Common myeloid progenitor, CD34-positive (primary cell): ENCODE measurements at places on chromosomes 7 and 10.

DNA sequence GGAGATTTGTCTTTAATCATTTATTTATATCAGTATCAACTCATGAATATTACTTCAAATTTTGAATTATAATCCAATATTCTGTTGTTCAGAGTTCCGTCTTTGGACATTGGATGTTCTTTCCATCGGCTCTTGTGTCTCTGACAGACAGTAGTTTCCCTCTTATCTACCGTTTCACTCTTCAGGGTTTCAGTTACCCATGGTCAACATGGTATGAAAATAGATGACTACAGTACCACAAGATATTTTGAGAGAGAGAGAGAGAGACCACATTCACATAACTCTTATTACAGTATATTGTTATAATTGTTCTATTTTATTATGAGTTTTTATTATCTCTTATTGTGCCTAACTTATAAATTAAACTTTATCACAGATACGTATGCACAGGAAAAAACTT, 6.8 kb downstream of the SHTN1 start:
- DNase-seq, result no peak

DNA sequence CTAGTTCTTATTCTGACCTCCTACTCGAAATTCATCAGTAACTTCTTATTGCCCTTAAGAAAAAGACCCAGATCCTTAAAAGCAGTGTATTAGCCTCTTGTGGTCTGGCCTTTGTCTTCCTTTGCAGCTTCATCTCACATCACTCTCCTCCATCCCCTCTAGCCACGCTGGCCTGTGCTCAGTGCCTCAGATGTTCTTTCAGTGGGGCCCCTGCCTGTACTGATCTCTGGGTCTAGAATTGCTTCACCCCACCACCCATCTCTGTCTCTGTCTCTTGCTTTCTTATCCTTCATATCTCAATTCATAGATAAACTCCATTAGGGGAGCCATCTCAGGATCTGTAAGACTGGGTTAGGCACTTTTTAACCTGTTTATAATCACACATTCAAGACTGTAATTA, 1178.5 kb upstream of the C7orf33 start:
- no peak for DNase-seq

DNA sequence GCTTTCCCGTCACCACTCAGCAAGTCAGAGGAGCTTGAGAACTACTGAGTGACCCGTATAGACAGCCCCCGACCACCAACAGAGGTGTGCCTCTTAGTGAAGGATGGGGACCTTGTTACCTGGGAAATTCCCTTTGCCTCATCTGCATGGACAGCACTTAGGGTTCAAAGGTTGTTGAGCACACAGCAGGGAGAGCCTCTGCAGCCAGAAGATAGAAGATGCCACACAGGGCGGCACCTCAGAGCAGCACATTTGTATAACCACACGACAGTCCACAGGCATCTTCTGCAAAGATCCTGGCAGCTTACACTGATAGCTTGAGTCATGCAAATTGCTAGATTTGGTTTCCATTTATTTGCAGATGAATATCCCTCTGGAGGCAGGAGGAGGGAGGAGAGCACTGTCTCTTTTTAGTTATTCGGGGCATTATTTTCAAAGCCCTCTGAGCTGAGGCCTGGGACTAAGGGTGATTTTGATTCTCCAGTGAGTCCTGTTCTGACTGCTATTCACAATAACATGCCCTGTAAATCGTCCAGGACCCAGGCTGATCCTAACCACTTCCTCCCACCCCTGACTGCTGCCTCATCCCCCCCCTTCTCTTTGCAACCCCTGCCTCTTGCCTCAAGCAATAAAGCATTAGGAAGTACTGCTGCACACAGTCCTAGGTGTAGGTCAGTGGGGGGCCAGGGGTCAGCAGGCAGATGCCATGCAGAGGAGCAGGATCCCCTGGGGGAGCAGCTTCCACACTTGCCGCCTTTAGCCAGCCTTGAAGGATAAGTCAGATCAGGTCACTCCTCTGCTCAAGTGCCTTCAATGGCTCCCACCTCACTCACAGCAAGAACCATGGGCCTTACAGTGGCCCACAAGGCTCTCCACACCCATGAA, 24.6 kb upstream of the INMT start:
- peak; percentile 80 for DNase-seq

DNA sequence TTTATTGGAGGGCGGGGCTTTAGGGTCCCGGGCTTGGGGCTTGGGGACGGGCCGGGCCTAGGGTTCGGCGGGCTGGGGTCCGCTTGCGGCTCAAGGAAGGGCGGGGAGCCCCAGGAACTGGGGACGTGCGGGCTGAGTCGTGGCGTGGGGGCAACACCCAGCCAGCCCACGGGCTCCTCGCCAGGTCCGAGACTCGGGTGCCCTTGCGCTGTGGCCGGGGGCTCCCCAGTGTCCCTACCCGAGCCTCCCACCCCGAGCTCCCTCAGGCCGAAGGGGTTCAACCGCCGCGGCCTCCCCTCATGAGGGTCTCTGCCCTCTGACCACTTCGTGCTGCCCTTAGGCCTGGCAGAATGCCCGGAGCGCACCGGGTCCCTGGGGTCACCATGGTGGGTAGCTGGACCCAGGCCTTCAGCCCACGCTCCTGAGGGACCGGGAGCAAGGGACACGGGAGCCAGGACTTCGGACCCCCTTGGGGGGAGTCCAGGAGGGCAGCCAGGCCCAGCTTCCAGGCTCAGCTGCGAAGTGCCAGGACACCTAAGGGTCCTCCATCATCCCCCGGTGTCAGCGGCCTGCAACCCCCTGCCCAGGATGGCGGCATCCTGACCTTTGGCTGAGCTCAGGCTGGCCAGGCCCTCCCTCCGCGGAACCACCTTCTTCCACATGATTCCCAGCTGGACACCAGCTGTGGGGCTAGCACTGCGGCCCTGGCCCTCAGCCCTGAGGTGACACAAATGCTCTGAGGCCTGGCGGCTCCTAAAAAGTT, 524 bp upstream of the FUOM start:
- DNase-seq, result no peak

DNA sequence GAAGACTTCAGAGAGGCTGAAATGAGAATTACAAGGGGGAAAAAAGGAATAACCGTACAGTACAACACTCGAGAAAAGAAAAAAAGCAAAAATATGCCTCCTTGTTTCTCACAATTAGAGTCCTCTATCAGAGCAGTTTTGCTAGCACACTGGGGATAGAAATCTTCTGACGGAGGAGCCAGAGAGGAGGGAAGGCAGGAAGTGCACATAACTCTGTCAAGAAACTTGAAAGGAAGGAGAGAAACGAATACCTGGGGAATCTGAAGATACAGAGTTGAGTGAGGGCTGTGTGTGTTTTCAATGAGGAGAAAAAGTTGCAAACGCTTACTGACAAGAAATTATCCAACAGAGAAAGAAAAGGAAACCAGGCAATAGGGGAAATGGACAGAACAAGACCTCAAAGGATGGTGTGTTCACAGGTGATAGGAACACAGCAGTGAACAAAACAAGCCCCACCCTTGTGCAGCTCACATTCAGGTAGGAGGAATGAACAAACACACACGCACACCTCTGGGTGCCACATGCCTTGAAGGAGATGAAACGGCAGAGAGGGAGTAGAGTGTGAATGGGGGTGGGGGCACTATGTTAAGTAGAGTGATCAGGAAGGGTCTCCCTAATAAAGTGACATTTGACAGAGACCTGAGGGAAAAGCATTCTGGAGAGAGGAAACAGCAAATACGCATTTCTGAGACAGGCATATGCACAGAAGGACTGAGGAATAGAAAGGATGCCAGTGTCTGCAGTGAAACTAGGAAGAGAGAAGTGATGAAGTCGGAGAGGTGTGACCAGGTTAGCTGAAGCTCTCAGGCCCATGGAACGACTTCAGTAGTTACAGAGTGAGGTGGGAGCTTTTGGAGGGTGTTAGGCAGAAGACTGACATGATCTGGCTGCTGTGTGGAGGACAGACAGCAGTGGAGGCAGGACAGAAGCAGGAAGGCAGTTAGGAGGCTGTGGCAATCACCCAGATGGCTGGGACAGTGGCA, 46.7 kb upstream of the SPOCK2 start:
- no peak for DNase-seq

GRCh38 chr10:70759781-70760180, 25.4 kb downstream of the TBATA start:
- peak; percentile 65 for DNase-seq

- no peak for DNase-seq
Measured at GRCh38 chr7:4806983-4807597, 31.7 kb downstream of the AP5Z1 start.

DNA sequence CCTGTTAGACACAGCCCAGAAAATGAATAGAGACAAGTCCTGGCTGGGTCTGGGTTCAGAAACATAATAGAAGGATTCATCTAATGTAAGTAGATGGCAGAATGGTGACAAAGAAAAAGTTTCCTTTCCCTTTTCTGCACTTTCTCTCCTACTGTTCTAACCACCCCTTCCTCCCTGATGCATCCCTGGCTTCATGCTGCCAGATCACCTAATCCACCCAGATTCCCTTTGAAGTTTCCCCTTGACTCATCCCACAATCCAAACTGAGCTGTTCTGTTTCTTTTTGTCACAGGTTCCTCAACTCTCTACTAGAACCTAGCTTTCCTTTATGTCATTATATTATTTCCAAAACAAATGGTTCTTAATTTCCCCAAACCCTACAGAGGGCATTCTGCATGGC, 1.1 kb upstream of the MACC1 start:
- DNase-seq, result no peak

- no peak for DNase-seq
Measured at GRCh38 chr10:132599732-132600131, 62.1 kb downstream of the INPP5A start.

DNA sequence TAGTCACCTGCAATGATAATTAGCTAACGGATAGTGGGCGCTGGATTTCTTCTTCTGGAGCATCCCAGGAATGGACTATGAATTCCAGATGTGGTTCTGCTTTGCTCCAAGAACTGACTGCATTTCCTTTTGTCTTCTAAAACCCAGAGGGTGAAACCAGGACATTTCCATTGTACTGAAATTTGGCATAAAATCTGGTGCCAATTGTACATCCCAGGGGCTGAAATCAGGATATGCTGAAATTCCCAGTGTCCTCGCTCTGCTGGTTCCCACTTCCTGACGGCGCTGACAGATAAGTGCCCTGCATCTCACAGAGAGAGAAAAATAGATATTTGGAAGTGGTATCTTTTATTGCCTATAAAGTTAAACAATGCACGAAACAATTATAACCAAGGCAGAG, 31.9 kb downstream of the RBM20 start:
- no peak for DNase-seq

DNA sequence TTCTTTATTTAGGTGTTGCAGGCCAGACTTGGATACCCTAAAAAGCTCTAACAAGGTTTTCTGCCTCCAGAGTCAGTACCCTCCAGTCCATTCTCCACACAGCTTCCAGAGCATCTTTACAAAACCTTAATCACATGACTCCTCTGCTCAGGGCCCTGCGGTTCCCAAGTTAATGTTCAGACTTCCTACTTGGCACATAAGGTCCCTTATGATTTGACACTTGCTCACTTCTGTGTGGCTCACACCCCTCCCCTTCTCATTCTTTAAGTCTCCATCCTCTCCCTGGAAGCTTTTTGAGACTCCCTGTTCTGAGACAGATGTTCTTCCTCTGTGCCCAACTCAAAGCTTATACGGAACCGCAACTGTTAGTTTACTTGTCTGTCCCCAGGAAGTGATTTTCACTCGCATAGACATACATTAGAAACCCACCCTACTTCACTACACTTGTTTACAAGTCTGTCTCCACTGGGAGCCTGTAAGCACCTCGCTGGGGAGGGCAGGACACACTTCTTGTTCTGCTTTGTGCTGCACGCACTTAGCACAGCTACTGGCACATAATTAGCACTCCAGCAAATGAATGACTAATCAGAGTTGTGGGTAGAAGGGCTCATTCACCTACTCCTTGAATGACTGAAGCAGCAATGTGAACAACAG, 154.3 kb upstream of the LAMB4 start:
- peak; percentile 46 for DNase-seq

GRCh38 chr10:110407301-110408170, 90.2 kb upstream of the DUSP5 start:
- no peak for DNase-seq

DNA sequence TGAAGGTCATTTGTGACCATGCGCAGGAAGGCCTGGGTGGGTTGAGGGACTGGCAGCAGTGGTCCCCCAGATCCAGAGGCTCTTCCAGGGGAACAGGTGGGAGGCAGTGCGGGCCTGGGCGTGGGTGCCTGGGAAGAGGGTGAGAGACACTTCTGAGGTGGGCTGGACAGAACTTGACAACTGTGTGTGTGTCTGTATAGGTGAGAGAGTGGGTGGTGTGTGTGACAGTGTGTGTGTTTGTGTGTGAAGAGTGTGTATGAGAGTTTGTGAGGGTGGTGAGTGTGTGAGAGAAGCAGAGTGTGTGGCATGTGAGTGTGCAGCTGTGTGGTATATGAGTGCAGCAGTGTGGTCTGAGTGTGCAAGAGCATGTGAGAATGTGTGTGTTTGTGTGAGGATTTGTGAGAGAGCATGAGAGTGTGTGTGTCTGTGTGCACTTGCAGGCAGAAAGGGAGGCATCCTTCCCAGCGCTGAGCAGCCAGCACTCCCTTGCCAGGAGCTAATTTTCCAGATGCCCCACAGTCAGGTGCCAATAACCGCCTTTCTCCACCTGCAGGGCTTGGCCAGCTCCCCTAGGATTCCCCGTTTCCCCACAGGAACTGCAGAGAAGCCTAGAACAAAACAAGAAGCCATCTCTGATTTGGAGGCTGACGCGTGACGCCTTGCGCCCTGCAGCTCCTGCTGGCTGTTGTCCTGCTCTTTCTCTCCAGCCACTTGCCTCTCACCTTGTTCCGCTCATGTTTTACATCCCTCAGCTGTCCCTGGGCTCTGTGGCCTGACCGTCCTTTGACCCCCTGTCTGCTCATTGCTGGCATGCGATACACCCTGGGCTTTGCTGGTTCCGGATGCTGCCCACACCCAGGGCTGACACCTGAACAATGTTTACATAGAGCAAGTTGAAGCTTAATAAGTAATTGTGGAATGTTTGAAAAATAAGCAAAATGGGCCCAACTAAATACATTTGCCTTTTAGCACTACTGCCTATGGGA, 88.0 kb downstream of the TMEM178B start:
- DNase-seq, result no peak

DNA sequence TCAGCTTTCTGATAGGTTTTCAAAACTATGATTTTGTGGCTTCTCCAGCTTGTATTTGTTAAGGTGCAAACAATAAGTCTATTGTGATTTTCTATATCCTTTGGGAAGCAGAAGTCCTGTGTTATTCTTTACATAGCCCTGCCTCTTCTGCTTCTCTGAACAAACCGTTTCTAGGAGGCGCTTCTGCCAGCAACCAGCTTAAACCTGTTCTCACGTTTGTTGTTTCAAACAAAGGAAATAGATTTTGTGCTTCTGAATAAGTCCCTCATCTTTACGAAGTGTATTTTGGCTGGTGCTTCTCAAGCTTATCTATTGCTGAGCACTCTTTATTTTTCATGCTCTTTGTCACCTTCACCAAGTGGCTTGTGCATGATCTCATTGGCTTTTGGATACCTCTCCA, 61.0 kb downstream of the VTI1A start:
- DNase-seq, result no peak

GRCh38 chr10:47025253-47025539, 114.0 kb downstream of the PTPN20 start:
- DNase-seq, result no peak

- DNase-seq, result no peak
Measured at GRCh38 chr7:43808410-43808809, 49.9 kb downstream of the BLVRA start.
